ENCODE measurements at places on chromosomes 5 and 9.

DNA sequence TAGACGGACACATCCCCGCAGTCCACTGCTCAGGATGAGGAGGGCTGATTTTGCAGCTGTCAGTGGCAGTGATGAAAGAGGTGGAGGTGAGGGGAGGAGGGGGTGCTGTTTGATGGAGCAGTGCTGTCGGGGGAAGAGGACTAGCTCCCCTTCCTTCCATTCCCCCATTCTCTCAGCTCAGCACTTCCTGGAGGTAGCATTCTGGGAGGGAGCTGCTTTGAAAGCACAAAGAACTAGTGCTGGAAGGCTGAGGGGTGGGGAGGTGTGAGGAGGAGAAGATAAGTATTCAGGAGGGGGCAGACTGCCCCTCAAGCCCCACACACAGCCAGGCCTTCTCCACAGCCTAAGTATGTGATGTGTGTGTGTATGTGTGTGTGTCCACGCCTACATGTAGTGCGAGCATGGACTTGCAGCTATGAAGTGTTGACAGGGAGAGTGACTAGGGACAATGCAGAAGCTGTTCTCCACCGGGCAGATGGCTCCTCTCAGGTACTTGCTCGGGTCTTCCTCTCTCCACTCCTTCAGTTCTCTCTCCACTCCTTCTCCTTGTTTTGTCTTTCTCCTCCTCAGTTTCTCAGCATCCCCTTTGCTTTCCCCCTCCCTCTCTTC, 65.5 kb upstream of the HSPA9 start:
- DNase-seq: no peak

DNA sequence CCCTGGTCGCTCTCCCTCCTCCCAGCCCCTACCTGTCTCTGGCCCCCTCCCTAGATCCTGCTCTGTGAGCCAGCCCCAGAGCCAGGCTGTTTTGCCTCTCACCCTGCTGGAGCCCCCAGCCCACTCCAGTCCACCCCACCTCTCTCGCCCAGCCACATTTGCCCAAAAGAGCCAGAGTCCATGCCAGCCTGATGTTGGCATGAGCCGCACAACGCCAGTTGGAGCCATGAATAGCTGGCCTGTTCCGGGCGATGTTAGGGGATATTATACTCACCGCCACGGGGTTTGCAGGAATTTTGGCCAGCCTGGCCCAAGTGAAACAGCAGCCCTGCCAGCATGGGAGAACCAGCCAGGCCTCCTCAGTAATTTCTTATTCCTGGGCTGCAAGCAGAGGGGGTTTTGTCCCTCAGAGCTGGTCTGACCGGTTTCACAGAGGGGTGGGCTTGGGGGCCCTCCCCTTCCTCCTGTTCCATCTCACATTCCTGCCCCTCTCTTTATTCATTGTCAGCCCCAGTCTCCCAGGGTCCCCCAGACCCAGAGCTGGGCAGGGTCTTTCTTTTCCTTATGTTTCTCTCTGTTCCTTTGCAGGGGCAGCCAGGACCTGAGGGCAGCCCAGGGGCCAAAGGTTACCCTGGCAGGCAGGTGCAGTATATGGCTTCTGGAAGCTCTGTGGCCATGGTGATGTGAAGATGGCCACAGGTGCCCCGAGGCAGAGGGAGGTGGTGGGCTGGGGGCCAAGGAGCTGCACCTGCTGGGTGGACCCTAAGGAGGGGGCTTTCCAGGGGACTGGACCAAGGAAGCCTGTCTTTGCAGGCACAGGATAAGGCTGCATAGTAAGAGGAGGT, 50.1 kb downstream of the COL27A1 start:
- no peak for DNase-seq

- peak; percentile 78 for DNase-seq
Observed at GRCh38 chr5:157076558-157076957, 17.6 kb upstream of the HAVCR1 start.

DNA sequence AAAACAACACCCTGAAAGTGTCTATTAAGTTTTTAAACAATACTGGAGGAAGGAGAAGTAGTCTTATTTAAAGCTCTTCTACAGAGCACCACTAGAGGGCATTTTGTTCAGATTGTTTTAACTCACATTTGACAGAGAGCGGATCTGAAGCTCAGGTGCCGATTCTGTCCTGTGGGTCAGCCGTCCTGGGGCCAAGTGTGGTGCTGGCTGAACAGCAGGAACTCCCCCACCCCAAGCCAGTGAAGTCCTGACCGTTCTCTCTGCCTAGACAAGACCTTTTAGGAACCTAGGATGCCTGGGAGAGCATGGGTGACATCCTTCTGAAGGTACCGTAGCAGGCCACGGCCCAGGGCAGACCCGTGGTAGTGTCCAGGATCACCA, 3.9 kb downstream of the EXOC3 start:
- peak; percentile 52 for DNase-seq

- DNase-seq: no peak
Observed at GRCh38 chr5:77774981-77775789, 954 bp downstream of the TBCA start.

DNA sequence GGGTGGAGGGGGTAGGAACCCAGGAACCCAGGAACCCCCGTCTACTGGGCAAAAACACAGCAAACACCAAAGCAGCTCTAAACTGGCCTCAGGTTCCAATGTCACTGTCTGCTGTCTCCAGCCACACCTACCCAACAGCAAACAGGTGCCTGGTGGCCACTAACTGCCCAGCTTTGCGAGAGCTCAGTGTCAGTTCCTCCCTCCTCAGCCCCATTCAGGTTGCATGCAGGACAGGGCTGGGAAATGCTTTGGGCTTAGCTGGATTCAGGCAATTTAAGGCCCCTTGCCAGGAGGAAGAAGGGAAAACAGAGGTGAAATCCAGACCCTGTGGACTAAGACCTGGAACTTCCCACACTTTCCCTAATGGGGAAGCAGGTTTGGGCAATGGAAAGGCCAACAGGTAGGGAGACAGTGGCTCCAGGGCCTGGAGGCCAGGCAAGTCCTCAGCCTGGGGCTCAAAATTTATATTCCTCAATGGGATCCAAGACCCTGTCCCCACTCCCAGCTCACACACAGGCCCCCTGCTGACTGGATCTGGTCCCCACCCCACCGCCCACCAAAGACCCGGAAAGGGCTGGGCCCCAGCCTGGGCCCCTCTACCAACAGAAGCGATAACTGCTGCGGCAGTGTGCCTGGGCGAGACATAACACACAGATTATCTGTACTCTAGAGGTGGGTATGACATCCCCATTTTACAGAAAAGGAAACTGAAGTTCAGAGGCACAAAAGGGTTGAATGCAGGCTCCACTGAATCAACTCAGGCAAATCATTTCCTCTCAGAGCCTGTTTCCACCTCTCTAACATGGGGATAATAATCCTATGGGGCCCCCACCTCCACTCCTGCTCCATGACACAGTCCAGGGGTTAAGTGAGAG, 3.5 kb downstream of the EEIG1 start:
- no peak for DNase-seq

DNA sequence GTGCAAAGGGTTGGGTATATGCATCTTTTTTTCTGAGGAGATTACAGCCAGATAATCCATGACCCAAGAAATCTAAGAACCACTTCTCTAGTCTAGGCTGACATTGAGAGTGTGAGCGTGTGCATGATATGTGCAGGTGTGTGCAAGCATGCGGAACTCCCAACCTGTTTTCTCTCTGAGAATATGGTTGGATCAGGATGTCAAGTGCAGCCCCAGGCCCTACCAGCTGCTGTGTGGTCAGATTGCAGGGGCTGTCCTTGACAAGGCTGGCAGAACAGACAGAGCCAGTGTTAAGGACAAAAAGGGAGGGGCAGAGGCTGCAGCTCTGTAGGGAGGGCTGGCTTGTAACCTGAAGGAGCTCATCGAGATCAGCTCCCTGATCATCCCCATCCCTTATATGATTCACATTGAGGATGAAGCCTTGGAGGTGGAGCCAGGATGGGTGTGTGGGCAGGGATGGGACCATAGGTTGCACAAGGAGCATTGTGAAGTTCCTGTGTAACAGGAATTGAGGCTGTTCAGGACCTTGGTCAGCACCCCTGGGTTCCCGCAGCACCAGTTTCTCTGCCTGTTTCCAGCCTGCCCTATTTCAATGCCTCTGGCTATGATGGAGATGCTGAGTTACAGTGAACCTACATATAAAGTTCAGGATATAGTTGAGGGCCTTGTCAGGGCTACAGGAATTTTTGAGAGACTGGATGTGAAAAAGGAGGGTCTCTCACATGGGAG, 52.6 kb upstream of the ARAP3 start:
- peak; percentile 51 for DNase-seq

DNA sequence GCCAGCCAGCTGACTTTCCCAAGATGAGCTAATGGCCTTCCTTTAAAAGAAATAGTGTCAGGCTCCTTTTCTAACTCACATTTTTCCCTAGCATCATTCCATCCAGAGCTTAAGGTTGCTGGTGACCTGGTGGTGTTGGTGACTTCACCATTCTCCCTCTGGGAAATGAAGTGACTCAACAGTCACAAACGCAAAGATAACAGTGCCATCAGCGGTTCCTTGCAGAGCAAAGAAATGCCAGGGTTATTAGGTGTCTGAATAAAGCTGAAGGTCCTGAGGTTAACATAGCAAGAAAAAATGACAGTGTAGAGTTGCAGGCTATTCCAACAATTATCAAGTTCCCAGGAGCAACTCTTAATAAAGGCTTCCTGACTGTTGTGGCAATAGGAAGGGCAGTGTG, 111.8 kb upstream of the SLC44A1 start:
- DNase-seq: no peak

DNA sequence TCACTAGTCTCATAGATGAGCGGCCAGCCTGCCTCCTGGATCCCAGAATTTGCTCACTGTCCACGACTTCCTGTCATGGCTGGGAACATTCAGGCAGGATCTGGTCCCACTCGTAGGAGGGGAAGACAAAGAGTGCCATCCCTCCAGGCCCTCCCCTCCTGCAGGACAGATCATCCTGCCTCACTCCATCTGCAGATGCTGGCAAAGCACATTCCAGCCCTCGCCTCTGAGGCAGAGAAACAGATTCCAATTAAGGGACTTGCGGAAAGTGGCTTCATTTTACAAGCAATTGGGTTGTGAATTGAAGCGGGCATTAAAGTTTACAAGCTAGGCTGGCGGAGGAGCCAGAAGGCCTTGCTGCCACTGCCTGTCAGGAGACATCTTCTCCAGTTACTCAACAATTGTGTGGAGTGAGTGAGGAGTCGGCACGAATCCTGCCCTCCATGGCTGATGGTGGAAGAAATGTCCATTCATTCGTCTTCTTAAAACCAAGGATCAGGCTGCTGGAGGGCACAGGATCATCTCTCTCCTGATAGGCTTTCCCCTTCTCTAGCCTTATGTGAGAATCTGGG, 41.8 kb upstream of the KCNMB1 start:
- no peak for DNase-seq

DNA sequence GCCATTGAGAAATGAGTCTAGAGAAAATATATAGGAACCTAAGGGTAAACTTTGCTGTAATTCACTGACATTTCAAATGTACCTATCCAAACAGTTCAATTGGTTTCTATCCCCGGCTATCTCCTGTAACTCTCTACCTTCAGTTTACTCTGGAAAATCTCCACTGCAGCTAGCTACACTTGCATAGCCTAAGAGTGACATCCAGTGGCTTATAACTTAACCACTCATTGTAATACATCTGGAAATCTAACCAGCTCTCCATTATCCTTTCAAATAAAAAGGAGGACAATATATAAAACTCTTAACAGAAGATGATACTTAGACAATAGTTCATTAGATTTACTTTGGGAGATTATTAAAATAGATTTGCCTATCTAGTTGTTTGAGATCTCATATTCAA, 35.3 kb upstream of the SPDL1 start:
- no peak for DNase-seq

GRCh38 chr9:109771087-109771486, 8.9 kb upstream of the PALM2AKAP2 start:
- DNase-seq: no peak

GRCh38 chr9:70551801-70552200, 137.3 kb upstream of the KLF9 start:
- DNase-seq: no peak

DNA sequence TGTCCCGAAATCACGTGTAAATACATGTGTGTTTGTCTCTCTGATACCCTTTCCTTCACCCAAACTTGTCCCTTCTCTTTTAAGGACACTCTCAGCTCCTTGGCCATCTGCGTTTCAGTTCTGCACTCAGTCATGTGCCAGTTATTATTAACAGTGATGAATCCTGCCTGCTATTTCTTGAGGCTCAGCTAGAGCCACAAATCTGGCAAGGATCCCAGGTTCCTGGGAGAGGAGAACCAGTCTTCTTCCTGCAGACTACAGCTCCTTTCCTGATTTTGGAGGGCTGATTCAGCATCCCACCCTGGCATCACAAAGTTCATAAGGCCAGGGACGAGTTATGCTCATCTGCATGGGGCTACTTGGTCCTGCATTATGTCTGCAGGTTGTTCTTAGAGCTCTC, 5.6 kb downstream of the MAMDC2 start:
- DNase-seq: peak; percentile 25

GRCh38 chr5:78647351-78647818, 1.2 kb downstream of the LHFPL2 start:
- no peak for DNase-seq

DNA sequence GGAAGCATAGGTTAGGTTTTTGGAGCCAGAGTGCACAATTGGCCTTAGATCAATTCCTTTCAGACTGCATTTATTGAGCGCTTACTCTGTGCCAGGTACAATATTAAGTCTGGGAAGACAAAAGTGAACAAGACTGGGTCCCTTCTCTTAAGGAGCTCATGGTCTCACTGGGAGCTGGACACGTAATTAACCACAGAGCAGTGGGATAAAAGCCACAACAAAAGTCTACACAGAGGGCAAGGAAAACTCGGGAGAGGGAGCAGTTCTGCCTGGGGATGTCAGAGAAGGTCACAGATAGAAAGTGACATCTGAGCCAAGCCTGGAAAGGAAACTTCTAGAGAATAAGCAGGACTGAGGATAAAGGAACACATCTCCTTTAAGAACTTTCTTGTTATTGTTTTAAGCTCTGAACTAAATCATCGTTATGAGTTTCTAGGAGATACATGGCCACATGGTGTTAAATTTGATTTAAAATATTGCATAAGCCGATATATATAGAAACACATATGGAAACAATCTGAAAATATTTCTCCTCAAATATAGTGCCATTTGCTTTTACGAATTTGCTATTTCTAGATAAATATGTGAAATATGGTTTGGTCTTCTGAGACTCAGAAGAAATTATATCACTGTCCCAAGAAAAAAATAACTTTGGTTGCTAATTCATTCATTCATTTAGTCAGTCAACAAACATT, 40.1 kb upstream of the PDE8B start:
- DNase-seq: no peak

GRCh38 chr5:150350524-150351344, 6.8 kb upstream of the TCOF1 start:
- peak; percentile 86 for DNase-seq

GRCh38 chr9:122572456-122572855, 10.7 kb downstream of the OR1L8 start:
- DNase-seq: peak; percentile 29

GRCh38 chr9:4243113-4243512, 56.8 kb downstream of the GLIS3 start:
- DNase-seq: no peak

Data from MM.1S (cell line).